H1 (cell line): ENCODE measurements at places on chromosomes 7 and 10. TPM values are rescaled to one million over a fixed set of nuclear protein-coding genes. Genes with fewer than 3 reads are reported as not detected.

Gene CALHM1
- 0.34 TPM in 1 of 2 replicates, not detected in the other for total RNA-seq

Gene MRM2
- 38.6 and 38.7 TPM in 2 replicates for total RNA-seq

Gene VWDE
- 18.9 and 21.2 TPM in 2 replicates for total RNA-seq

Gene AKR1C1
- total RNA-seq, result 1.4 and 2.3 TPM in 2 replicates

Gene C10orf105
- total RNA-seq, result 0.48 and 0.73 TPM in 2 replicates

Gene WEE2
- not detected in 2 replicates for total RNA-seq

Gene LIPJ
- not detected in 2 replicates for total RNA-seq

Gene HTRA1
- 15.8 and 16.5 TPM in 2 replicates for total RNA-seq

Gene ZNF25
- total RNA-seq, result 0.78 and 1.3 TPM in 2 replicates

Gene EPDR1
- 5.9 and 6.4 TPM in 2 replicates for total RNA-seq

Gene ODAD2
- 4.1 and 4.3 TPM in 2 replicates for total RNA-seq
